ENCODE measurements at places on chromosomes 3 and 15.

GRCh38 chr15:92510163-92510882 is 116.6 kb downstream of the ST8SIA2 start:
- no peak for DNase-seq

GRCh38 chr15:36601497-36601932 is 22.1 kb downstream of the CDIN1 start:
- DNase-seq: no peak

GRCh38 chr3:9951598-9951961 is 628 bp downstream of the PRRT3 start:
- DNase-seq: no peak

DNA sequence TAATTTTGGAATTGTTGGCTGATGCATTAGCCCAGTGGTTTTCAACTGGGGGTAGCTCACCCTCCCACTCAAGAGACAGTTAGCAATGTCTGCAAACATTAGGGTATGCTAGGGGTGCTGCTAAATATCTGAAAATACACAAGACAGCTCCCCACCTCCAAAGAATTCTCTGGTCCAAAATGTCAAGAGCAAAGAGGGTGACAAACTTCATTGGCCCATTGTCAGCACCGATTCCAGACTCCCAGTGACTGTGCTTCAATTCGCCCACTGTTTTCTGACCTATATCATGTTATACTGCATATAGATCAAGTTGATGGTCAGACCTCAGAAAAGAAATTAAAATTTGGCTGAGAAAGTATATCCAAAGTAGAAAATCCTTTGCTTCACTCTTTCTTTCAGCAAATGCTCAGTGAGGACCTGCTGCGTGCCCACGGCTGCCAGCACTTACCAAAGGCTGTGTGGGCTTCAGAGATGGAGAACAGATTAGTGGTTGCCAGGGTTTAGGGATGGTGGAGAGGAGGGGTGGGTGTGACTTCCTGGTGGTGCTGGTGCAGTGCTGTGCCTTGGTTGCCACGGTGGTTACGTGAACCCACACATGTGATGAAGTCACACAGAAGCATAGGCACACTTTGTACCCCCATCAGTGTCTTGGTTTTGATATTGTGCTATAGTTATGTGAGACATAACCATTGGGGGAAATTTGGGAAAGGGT is 204.0 kb downstream of the PLCL2 start:
- peak; percentile 17 for DNase-seq

DNA sequence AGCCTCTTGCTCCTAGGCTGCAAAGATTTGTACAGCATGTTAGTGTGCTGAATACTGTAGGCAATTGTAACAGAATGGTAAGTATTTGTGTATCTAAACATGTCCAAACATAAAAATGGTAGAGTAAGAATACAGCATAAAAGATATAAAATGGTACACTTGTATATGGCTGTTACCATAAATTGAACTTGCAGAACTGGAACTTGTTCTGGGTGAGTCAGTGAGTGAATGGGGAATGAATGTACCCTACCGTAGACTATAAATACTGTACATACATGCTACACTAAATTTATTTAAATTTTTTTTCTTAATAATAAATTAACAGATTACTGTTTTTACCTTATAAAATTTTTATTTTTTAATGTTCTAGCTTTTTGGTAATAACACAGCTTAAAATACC is 858.7 kb downstream of the ROBO2 start:
- no peak for DNase-seq

DNA sequence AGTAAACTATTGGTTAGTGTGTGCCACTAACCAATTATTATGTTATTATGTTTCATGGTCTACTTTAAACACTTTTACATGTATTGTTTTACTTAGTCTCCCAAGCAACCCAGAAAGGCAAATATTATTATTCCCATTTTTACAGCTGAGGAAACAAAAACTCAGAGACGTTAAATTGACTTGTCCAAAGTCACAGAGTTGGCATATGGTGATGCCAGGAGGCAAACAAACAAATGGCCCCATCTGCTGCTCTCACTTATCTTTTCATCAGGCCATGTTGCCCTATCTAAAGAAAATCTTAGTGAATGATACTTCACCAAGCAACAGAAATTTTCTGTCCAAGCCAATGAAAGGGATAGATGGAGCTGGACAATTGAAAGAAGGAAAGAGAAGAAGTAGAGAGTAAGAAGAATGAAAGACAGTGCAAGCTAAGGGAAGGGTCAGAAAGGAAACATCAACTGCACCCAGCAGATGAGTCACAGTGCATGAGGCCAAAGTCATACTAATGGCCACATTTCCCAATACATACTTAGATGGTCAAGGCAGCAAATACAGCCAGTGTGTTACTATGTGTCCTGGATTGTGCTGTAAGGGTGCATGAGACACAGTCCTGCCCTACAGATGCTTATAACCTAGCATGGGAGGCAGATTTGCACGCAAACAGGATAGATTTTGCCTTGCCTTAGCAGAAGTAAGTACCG is 266.9 kb downstream of the KCNMB2 start:
- DNase-seq: no peak

DNA sequence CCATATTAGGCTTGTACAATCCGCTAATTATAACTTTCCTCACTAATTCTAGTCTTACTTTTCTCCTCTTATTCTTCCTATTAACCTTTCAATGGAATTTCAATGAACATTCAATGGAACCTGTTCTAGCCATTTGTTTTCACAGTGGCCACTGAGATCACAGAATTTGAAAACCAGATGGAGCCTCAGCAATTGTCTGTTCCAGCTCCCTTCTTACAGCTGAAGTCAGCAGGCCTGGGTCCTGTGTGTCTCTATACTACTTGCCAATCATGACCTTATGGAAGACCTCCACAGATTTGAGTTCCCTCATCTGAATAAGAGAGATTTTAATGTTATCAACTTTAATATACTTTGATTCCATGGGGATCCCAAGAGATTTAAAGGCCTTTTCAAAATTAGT is 36.6 kb downstream of the TJP1 start:
- DNase-seq: no peak

DNA sequence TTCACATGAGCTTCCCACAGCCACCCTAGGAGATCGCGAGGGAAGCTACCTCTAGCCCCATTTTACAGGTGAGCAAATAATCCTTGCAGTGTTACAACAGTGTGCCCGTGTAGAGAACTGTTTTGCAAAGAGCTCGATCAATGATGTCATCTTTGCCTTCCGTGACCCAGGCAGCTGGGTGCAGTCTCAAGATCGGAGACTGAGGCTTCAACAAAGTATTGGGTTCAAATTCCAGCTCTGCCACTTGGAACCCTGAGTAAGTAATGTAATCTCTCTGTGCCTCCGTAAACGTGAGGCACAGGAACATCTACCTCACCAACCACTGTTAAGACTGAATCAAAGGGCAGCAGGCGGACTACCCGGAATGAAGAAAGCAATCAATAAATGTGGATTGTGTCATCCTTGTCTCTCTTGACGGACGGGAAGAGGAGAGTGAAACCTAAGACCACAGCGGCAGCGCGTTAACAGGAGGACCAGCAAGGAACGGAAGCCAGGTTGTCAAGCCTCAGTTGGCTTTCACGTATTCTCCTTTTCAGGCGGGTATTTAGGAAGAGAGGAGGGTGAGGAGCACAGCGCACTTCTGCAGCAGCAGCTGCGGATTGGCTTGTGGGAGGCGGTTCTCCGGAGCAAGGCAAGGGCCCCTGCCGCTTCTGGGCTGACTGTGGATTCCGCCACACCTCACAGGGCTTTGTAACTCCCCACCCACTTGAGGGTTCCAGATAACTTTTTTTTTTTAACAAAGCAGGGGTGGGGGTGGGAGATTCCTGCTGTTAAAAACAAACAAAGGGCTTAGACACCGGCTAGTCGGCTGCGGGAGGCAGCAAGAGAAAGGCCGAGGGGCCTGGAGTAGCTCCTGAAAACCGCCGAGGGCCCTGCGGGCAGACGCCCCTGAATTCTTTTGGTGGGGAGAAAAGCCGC is 1.5 kb upstream of the SMAD3 start:
- no peak for DNase-seq

DNA sequence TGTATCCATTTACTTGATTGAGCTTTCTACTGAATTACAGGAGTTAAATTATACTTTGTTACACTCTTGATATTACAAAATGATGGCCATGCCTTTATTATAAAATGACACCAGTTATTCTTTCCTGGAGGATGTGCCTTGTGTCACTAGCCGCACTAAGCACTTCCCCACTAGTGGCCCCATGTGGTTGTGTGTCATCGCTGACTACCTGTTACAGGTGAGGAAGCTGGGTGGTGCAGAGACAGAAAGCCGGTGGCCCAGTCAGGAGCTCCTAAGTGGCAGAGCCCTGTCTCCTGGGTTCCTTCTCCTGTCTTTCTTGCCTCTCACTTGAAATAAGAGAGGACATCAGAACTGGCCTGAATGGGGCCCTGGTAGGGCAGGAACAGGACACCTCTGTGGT is 96.8 kb downstream of the IGF1R start:
- DNase-seq: no peak

GRCh38 chr3:160126051-160126450 is 99.2 kb upstream of the C3orf80 start:
- DNase-seq: no peak

GRCh38 chr3:58325525-58325992 is 7.1 kb upstream of the PXK start:
- DNase-seq: no peak

GRCh38 chr3:149470381-149470780 is 4.1 kb upstream of the TM4SF4 start:
- no peak for DNase-seq

DNA sequence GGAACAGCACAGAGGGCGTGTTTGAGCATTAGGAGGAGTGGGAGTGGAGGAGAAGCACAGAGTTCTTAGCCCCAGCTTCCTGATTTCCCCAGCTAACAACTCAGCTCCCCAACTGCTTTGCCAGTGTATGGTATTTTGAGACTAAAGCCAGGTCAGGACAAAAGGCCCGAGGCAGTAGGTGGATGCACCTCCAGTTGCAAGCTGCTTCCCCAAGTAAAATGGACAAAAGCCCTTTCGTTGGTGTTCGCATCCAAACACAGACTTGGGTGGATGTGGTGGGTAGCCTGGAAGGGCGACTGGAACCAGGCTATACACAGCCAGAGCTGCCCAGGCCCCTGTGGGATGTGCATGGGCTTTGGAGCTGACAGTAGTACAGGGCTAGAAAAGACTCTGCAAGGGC is 12.3 kb upstream of the EHD4 start:
- DNase-seq: no peak

DNA sequence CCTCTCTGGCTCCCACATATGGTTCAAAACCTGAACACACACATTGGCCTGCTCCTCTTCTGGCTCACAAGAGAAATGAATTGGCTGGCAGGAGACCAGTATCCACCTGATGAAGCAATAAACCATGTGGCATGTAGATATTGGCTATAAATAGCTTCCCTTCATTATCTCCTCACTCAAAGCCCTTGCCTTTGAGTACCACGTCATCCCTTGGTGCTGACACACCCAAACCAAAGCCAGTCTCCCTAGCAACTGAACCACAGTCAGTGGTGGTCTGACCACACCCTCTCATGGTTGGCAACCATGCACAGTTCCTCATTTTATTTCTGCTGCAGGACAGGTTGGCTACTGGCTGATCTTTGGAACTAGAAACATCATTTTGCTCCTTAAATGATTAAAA is 98.8 kb downstream of the ZNF621 start:
- peak; percentile 24 for DNase-seq

DNA sequence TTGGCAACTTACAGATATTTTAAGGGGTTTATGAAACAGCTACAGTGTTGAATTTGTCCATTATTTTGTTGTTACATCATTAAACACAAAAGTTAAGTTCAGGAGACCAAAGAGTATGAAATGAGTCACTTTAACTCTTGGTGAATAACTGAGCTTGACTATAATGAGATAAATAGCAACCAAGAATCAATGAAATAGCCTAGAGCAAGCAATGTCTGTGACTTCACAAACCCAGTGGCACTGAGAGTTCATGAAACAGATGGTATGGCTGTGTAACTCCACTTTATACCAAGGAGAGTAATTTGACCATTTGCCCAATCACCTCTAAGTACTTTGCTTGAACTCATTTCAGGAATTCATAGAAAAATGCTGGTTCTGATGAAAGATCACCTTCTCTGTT is 169.6 kb upstream of the GADL1 start:
- no peak for DNase-seq

- DNase-seq: no peak
Observed at GRCh38 chr3:101104321-101104720, 111.1 kb upstream of the ABI3BP start.

- no peak for DNase-seq
Observed at GRCh38 chr3:141368925-141369794, 856 bp downstream of the ZBTB38 start.

DNA sequence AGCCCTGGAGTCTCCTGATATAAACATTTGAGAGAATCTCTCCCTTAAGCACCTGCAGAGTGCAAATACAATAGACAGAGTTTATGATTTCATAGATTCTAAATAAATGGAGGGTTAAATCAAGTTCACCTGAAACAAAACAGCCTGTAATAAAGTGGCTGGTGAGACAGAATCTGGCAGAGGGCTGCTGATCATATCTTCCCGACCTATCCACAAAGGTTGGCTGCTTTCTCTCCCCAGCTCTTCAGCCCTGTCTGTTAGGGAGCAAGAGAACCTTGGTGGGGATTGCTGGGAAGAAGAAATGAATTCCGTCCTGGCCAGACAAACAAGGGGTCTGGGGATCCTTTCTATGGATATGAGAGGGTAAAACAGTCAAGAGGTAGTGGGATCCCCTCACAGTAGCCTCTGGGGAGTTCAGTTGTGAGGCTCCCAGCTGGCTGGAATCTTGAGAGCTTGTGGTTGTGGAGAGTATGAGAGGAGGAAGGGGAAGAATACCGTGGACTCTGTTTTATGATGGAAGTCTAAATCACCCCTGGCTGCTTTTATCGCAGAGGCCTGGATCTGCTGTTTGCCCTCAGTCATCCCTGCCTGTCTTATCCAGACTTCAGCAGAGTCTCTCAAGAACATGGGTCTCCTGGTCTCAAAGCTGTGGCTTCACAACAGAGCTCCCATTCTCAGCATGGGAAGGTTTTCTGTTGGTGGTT is 451.3 kb downstream of the NTRK3 start:
- no peak for DNase-seq

- DNase-seq: no peak
Observed at GRCh38 chr15:40697916-40698315, 2.9 kb downstream of the RAD51 start.

DNA sequence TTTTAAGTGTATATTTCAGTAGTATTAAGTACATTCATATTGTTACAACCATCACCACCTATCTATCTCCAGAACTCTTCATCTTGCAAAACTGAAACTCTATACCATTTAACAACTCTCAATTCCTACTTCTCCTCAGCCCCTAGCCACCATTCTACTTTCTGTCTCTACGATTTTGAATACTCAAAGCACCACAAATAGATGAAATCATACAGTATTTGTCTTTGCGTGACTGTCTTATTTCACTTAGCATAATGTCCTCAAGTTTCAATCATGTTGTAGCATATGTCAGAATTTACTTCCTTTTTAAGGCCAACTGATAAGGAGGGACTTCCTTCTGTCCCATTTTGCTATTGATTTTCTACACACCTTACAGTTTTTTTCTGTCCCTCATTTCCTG is 593.3 kb downstream of the FHIT start:
- DNase-seq: no peak
